Umbilical cord (tissue), 2 donors: ENCODE measurements at places on chromosomes 11 and 22. TPM values are rescaled to one million over a fixed set of nuclear protein-coding genes. Genes with fewer than 3 reads are reported as not detected.

DNA sequence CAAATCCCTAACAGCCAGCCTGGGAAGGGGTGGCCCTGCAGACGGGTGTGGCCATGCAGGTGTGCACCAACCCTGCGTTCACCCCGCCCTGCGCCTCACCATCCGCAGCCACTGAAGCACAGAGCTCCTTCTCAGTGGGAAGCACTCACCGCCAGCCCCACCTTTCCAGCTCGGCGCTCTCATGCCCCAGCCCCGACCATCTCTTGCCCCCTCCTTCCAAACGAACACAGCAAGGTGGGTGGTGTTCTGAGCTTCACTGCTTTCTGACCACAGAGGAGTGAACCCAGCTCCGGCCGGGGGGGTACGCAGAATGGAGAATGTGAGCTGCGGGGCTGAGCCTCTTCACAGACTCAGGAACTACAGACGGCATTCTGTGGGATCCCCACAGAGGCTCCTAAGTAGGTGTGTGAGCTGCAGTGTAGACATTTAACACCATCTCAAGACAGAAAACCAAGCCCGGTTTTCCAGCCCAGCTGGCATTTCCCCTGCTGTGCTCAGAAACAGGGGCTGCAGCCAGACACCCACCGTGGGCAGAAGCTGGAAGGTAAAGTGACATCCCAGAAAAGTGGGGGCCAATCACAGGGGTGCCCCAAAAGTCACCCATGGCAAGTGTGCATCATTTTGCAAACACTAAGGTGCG is 88.4 kb upstream of the RTL6 start:
- DNase-seq = no peak

- DNase-seq = peak; percentile 95
These were observed 64.5 kb upstream of the PHOX2A start for GRCh38 chr11:72308226-72309073.

DNA sequence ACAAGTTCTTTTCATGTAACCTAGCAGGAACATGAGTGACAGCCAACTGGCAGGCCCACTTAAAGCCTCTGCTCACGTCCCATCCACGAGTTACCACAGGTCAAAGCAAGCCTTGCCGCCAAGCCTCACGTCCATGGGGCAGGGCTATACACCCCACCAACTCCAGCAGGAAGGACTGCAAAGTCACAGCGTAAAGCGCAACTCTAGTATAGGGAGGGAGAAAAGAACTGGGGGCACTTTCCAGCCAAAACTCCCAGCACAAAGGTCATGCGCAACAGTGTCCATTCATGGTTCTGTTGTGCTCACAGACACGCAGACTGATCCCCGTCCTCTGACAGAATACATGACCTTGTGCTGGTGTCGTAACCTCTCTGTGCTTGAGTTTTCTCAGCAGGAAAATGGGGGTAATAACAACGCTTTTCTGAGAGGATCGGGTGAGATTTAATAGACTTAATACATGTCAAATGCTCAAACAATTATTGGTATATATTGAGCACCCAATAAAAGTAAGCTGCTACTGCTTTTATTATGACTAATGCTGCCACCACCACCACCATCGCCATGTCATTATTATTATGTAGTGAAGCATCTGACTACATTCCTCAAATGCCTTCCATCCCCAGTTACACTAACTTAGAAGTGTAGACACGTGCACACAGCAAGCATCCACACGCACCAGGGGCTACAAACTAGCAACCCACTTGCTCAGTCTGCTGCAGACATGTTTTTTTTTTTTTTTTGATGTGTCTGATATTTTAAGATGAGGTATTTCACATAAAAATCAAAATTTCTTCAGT is 104.4 kb upstream of the PARVA start:
- no peak for DNase-seq

GRCh38 chr11:35288817-35289541 is 130.4 kb downstream of the SLC1A2 start:
- peak; percentile 26 for DNase-seq

Gene SPDYC
- total RNA-seq = not detected

DNA sequence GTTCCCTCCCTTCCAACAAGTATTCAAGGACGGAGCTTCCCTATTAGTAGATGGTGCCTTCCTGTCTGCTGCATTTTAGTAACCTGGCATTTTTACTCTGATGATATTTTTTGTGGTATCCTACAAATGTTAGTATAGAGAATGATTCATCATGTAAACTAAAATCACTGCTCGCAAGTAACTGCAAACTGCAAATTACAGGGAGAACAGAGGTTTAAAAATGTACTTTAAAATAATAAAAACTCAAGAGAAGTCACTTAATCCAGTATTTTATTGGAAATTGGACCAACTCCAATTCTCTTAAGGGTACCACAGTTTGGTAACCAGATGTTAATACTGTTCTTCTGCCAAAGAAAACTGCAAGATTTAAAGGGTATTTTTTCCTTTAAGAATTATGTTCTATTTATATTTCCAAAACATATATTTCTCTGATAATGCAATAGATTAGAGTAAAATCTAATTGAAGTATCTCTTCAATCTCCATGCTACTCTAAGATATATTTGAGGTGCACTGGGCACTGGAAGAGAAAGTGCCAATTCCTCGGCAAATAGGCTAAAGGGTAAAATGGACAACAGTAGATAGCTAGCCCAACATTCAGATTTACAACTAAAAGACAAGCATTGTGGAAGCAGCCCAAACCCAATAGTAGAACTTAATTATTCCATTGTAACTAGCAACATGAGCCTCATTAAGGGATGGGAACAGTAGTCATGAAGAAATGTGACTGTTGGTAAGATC is 298.0 kb downstream of the TTC28 start:
- DNase-seq = peak; percentile 39

Gene IGLL5
- total RNA-seq = 1.9 TPM

GRCh38 chr11:24661331-24661730 is 164.5 kb downstream of the LUZP2 start:
- no peak for DNase-seq

- DNase-seq = peak; percentile 43
These were observed 65.2 kb downstream of the FBXO7 start for GRCh38 chr22:32539631-32540421.

Gene LARGE2
- total RNA-seq = not detected

DNA sequence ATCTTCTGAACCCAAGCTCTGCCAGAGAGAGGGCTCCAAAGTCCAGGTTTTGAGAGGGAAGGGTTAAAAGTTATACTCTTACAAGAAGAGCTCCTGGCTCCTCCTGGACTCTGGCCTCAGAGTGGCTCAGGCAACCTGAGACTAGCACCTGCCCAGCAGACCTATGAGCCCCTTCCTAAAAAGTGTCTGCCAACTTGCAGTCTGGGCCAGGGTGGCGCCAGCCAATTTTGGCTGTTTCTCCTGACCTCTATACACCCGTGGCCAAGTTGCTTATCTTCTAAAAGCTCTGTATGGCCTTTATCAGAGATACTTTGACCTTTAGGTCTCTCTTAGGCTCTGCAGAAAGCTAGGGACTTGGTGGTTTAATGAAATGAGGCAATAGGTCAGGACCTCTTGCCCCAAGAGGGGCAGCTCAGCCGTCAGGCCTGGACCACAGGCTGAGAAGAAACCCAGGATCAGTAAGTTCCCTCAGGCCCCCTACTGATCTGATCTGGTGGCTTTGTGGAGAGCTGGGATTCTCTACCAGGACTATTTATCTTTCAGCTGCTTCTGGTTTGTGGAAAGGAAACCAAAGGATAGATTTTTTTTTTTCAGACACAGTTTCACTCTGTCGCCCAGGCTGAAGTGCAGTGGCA is 10.3 kb upstream of the UCP3 start:
- no peak for DNase-seq

Gene RFPL3
- total RNA-seq = 0.48 TPM

- no peak for DNase-seq
These were observed 235.4 kb upstream of the SESN3 start for GRCh38 chr11:95466416-95466815.

DNA sequence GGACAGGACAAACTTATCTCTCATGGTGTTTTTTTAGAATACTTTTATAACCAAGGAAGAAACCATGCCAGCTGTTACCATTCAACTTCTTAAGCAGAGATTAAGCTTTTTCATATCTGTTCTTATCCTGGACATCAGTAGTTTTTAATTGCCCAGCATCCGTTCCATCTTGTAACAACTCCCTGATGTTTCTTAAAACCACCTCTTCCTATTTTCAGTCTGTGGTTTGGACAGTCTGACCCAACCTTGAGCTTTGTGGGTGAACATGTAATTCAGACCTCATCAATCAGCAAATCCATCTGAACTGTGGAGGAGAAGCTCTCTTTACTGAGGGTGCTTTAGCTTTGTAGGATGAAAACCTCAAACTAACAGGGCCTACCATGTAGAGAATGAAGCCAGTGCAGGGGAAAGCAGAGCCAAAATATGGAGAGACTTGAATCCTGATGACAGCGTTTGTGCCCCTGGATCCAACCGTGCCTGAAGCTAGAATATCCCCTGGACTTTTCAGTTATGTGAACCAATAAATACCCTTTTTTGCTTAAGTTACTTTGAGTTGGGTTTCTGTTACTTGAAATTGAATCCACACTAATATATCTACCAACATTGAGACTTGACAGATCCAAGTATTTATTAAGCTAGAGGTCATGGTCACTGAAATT is 9.4 kb downstream of the TUG1 start:
- DNase-seq = no peak

DNA sequence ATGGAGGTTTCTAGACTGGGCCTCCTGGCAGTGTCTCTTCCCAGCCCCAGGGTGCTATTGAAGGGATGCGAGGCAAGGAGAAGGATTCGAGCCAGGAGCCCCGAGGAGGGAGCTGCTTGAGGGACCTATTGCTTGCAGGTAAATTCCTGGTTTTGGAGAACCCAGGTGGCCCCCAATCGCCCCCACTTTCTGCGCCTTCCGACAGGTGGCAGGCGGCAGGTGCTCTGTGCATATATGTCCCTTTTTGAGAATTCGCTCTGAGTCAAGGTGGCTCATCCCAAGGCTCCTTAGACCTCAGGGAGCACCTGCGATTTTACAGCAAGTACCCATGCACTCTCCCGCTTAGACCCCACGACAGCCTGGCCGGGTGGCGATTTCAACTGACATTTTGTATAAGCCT is 40.3 kb upstream of the SHISAL1 start:
- no peak for DNase-seq

DNA sequence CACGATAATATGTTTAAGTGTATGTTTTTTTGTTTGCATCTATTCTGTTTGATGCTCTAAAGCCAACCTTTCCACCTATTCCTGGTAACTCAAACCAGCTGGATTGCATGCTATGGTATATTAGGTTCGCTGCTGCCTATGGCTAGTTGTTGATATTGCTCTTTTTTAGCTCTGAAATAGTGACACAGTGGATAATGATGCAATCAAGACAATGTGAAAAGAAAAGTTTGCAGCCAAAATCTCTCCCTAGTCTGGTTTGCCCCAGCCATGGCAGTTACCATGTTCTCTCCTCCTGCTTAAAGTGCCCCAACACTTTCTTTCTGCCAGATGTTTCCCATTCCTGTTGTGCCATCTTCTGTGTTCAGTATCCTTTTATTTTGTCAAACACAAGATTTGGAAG is 269.7 kb downstream of the DYNC2H1 start:
- DNase-seq = no peak

Gene MOGAT2
- 1.9 TPM for total RNA-seq

GRCh38 chr11:85697747-85698146 is 11.8 kb upstream of the CCDC89 start:
- DNase-seq = no peak

GRCh38 chr11:33376331-33377310 is 119.4 kb downstream of the HIPK3 start:
- no peak for DNase-seq

DNA sequence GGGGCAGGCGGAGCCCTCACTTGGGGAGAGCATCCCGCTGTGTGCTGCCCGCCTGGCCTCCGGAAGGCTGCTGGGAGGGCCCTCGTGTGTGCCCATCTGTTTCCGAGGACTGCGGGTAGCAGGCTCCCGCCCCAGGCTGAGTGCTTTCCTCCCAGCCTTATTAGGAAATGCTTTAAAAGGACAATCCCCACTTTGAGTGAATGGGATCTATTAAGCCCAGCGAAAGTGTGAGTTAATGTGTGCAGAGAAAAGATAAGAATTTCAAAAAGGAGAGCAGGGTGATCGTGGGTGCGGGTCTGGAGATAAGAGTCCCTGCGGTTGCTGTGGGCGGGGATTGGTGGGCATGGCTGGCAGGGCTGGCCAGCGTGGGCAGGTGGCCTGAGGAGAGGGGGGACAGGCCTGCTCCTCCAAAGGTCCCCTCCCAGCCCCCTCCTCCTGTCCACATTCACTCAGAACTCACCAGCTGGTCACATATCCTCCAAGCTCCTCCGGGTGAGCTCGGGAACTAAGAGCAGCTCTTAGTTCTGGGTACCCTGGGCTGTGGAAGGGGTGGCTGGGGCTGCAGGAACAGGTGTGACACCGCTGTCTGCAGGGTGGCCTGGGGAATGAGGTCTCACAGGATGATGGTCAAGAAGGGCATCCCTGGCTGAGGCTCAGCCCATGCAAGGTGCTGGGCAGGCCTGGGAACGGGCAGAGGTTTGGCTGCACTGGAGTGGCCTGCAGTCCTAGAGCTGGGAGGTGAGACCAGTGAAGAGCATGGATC is 1260.3 kb downstream of the BRD1 start:
- DNase-seq = no peak

DNA sequence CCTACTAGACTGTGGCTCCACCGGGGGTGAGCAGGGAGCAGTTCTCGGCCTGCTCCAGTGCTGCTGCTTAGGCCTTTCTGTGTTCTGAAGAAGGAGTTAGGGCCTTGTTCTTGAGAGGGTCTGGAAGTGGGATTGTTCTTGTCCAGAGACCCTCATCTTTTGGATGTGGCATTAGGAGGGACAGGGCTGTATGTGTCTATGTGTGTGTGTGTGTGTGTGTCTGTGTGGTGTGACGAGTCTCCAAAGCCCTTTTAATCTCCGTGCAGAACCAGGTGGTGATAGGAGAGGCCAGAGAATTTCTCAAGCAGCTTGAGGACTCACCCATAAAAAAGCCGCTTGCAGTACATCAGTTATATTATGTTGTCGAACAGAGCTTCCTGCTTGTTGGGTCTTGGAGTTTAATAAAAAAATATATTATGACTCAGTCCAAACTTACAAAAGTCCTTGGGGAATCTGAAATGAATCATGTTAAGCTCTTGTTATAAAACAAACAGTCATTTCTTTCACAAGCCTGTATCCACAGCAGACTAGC is 196.5 kb downstream of the TENM4 start:
- DNase-seq = peak; percentile 95

DNA sequence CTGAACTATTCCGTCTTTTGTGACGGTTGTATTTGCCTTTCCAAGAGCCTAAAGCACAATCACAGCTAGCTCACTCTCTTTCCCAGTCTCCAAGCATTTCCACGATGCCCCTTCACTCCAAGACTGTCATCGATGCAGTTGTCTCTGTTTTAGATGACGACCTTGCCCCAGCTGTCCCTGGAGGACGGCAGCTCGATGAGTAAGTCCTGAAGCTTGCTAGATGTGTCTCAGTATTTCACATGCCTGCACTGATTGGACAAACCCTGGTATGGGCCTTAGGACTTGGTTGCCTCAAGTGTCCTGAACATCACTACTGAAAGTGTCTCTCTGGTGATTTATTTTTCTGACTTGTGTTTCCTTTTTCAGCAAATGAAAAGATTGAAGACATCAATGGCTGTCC is 129.9 kb downstream of the NAV2 start:
- no peak for DNase-seq
